Stimulated activated CD8-positive, alpha-beta memory T cell treated with anti-CD3 and anti-CD28 coated beads, Interleukin-7, amount 100 ng/mL, for 1 hour (primary cell): ENCODE measurements at places on chromosomes 12 and 14.

DNA sequence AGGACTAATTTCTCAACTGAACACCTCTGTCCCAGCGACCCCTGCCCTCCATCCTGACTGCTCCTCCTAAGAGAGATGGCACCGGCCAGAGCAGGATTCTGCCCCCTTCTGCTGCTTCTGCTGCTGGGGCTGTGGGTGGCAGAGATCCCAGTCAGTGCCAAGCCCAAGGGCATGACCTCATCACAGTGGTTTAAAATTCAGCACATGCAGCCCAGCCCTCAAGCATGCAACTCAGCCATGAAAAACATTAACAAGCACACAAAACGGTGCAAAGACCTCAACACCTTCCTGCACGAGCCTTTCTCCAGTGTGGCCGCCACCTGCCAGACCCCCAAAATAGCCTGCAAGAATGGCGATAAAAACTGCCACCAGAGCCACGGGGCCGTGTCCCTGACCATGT is 756 bp downstream of the RNASE7 start:
- DNase-seq, result no peak

DNA sequence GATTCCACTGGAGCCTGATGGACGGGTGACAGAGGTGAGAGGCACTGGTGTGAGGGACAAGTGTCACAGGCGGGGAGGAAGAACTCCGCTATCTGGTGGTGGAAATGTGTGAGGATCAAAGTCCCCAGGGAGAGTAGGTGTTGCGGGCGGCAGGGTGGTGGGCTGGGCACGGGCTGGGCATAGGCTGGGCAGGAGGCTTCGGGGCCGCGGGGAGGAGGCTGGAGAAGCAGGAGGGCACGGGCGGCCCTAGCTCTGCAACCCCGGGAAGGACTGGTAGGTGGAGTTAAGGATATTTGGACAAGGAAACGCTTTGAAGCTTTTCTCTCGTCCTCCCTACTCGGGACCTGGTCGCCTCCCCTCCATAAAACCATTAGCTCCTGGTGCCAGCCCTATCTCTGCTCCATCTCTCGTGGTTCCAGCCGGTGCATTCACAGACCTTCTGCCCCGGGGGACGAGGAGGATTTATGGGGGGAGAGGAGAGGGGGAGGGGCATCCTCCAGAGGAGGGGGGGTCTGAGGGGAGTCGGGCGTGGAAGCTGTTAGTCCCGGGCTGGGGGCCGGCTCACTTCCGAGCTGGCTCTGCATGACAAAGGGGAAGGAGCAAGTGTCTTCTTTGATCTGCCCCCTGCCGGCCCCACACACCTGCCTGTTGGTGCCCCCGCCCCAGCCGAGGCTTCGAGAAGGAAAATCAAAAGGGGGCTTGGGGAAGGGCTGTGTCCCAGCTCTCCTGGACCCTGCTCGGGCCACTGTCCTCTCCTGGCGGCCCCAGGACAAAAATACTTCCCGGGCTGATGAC is 504 bp downstream of the WNT5B start:
- no peak for DNase-seq

- DNase-seq, result no peak
Observed at GRCh38 chr12:105321125-105321524, 9.4 kb upstream of the C12orf75 start.

DNA sequence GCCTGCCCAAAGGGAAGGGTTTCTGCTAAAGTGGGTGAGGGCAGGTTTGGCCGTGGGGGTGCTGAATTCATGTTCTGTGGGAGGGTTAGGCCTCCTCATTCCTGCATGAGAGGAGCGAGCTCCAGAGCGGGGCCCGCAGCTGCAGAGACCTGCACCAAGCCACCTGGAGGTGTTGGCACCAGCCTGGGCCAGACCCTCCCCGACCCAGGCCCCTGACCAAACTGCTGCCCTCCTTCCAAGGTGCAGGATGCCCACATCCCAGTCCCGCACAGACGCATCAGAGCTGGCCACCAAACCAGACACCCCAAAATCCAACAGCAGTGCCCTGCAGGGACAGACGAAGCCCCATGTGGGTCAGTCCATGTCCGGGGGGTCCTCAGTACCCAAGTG is 10.6 kb downstream of the ADSS1 start:
- DNase-seq, result no peak

DNA sequence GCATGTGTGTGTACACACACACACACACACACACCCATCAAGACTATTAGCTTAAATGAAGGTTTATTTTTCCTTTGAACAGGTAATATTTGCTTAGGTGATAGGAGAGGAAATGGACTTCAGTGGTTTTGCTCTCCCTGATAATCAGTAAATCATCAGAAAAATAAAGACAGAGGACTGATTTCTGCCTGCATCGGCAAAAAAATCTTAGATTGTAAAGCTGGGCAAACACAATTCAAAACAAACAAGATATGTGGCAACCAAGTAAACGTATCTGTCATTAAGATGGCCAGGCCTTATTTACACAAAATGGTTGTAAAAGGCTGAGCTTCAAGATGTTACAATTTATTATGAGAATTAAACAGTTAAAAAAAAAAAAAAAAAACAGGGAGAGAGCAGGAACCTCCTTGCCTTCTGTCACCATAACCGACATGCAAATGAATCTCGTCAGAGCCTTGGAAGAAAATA is 31.3 kb downstream of the PRKD1 start:
- no peak for DNase-seq

DNA sequence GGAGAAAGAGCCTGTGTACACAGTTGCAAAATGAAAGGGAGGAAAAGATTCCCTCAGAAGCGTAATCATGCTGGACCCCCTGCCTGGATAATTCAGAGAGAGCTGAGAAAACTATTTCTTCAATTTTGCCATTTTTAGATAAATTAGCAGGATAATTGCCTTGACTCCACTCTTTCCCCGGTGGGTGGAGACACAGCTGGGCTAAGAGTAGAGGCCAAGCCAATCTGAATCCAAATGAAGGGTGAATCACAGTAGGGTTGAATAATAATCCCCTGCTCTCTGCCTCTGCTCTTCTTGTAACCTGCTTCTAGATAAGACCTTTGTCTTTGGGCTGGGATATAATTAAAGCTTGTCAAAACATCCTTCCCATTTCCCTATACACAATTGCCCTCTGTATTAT is 150.1 kb downstream of the CAPZA3 start:
- no peak for DNase-seq

DNA sequence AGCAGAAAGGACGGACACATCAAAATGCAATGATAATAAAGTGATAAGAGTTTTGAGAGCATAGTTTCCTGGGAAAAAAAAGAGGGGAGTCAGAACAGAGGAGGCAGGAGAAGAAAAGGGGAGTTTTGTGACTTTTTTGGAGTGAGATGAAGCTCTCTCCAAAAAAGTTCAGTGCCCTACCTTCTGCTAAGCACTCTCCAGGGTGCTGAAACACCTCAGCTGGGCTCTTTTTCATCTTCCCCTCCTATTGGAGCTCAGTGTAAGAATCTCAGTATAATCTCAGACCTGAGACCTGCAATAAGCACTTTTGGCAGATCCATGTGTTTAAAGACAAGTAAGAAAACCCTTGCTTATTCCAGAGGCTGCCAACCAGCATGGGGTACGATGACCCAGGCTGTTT is 58.9 kb upstream of the SRRM4 start:
- no peak for DNase-seq

DNA sequence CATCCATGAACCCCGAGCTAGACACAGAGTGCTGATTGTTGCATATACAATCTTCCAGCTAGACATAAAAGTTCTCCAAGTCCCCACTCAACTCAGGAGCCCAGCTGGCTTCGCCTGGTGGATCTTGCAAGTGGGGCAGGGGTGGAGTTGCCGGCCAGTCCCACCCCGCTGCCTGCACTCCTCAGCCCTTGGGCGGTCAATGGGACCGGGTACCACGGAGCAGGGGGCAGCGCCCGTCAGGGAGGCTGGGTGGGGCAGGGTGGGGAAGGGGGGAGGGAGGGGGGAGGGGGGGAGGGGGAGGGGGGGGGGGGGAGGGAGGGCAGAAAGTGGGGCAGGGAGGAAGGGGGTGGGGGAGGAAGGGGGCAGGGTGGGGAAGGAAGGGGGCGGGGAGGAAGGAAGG is 63.0 kb downstream of the CCDC60 start:
- no peak for DNase-seq

- DNase-seq, result no peak
Observed at GRCh38 chr14:69711065-69711464, 55.9 kb upstream of the SRSF5 start.

DNA sequence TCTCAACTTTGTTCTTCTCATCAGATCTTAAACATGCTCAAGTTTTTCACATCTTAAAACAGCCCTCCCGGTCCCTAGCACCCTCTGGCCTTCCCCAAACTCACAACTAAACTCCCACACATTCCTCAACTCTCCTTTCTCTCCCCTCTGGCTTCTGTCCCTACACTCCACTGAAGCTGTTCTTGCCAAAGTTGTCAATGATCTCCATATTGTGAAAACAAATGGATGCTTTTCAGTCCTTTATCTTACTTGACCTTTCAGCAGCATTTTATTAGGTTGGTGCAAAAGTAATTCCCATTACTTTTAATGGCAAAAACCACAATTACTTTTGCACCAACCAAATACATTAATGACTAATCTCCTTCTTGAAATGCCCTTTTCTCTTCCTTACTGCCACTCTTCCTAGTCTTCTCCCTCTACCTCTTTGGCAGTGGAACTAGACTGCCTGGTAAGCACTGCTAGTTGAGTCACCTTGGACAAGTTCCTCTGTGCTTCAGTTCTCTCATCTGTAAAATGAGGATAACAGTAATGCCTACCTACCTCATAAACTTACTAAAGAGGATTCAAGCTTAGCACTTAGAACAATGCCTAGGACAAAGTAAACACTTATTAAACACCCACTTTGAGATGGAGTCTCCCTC is 16.0 kb downstream of the CERS5 start:
- DNase-seq, result no peak

GRCh38 chr12:109991586-109991985 is 4.6 kb downstream of the GIT2 start:
- DNase-seq, result no peak

GRCh38 chr12:6145564-6145963 is 21.1 kb upstream of the VWF start:
- DNase-seq, result no peak

GRCh38 chr12:12899530-12900380 is 8.4 kb downstream of the GPRC5A start:
- DNase-seq, result no peak

DNA sequence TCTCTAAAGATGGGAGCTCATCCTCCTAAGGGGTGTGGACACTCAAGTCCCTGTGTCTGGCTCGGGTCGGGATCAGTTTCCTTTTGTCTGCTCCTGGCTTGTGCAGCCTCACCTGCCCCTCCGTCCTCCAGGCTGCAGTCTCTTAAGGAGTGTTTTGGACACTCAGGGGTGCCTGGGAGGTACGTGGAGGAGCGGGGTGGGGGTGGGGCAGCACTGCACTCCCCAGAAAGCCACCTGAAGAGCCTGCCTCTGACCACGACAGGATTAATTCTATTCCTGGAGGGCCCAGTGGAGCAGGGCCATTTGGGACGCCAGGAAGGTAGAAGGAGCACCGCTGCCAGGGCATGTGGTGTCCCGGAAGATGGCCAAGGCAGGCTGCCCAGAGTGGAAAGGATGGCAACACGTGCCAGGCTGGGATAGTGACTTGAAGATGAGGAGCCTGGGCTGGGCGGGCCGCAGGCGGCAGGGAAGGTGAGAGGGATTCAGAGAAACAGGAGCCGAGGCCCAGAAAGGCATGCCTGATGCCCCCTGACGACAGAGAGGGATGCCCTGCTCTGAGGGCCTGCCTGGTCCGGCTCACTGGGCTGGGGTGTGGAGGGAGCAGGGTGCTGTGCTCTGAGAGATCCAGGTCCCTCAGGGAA is 14.8 kb upstream of the LRTM2 start:
- no peak for DNase-seq

DNA sequence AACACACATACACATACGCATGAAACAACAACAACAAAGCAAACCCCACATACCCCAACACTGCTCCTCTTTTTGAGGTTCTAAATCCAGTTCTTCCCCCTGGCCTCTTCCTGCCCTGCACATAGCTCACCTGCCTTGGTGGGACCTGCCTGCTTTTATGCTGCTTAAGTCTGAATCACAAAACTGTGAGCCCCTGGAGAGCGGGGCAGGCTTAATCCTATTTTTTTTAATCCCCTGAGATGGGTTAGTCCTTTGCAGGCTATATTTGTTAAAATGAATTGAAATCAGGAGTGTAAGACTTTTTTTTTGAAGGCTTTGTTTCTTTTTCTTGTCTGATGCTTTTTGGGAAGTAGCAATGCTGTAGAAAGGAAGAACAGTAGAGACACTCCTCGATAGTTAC is 84.6 kb upstream of the MAX start:
- DNase-seq, result no peak

DNA sequence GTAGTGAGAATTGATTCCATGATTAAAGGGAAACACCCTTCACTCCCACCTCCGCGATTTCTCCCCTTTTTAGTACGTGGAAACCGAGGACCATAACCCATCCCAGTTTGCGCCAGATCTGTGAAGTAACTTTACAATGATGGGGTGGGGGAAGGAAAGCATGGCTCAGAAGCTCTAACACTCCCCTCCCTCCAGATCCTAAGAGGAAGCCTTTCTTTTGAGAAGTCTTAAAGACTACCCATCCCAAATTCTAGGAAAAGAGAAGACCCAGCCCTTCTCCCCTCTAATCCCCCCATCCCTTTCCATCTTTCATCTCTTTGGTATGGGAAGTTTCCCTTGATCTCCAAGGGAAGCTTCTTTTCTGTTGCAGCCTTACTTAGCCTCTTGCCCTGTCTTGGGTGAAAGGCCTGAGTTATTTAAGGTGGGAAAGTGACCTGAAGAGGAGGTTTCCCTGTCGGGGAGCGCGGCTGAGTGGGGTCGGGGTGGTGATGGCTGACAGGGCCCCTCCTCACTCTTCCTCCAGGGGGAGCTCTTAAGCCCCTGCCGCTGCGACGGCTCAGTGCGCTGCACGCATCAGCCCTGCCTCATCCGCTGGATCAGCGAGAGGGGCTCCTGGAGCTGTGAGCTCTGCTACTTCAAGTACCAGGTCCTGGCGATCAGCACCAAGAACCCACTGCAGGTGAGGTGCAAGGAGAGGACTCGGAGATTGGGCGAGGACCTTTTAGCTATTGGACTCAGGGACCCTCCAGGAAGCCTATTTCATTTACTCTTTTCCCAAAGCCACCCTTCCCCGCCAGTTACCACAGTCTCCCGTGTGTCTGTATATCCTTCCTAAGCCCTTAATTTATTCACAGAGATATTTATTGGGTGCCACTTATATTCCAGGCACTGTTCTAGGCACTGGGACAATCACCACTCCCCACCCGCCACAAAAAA is 1.8 kb downstream of the MARCHF9 start:
- peak; percentile 43 for DNase-seq

DNA sequence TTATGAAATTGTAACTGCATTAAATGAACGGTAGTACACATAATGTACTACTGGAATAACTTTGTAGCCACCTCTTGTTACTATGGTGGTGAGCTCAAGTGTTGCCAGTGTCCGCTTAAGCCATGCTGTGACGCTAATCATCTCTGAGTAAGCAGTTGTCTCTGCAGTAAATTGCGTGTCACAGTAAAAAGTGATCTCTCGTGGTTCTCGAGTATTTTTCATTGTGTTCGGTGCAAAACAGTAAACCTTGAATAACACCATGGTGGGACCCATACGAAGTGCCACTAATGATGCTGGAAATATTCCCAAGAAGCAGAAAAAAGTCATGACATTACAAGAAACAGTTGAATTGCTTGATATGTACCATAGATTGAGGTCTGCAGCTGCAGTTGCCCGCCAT is 524.8 kb downstream of the SOX5 start:
- DNase-seq, result no peak

GRCh38 chr12:20800160-20800559 is 10.3 kb upstream of the SLCO1B3 start:
- DNase-seq, result no peak
